ENCODE measurements at places on chromosomes 4 and X.

DNA sequence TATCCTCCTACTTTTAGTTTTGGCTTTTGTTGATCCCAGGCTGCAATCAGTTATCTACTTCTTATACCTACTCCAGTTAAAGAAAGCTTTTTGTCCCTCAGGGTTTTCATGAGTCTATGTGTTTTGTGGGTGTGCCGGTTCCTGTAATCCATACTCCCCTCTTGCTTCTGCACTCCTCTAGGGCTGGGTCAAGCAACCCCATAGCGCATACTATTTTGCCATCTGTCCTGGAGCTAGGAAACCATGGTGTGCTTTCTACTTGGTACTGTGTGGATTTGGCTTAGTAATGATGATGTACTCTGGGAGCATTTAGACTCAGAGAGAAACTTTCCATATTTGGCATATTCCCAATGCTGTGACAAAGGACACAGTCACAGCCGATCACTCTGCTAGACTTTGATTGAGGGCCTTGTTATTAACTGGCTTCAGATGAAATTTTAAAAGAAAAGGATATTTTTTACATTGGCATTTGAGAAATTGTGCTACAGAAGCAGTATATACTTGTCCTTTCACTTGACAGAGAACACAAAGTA is 86.1 kb upstream of the GRXCR1 start:
- DNase-seq, result no peak

DNA sequence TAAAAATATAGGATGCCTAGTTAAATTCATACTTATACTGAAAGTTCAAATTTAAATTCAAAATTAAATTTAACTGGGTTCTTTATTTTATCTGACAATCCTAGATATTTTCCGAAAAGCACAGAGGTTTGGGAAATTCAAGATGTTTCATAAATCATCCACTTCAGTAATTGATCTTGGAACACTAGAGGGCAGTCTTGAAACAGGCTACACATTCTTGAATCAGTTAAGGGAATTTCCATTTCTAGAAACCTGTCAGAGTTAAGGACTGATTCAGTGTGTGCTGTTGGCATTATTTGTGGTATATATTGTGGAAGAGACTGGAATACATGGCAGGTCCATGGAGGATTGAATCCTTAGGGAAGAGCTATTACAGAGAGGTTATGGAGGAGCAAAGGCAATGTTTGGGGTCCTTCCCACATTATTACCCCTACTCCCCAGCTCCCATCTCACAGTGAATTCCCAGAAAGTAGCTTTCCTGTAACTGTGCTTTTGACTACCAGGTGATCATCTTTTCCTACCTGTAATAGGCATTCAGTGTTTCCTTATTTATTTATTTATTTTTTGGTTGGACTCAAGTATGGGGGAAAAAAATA is 92.9 kb downstream of the EGF start:
- peak; percentile 34 for DNase-seq

DNA sequence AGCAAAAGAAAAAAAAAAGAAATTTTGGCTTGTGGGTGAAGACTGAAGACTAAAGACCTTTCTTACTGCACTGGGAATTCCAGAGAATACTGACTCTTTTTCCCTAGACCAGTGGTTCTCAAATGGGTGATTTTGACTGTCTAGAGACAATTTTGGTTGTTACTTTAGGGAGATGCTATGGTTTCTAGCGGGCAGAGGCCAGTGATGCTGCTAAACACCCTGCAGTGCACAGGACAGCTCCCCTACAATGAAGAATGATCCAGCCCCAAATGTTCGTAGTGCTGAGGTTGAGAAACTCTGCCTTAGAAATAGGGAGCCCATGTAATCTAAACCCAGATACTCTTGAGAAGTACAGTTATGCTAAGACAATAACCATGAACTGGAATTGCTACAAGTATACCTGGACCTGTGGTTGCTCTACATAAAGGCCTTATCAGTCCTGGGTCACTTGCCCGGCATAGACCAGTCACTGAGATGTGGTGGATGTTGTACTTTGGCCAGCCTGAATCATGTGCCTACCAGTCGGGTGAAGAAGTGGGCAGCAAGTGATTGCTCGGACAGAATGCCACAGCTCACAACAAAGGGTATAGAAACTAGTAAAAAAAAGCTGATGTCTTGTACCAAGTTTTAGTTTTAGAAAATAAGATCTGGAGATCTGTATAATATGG is 16.0 kb downstream of the ARHGAP10 start:
- no peak for DNase-seq

DNA sequence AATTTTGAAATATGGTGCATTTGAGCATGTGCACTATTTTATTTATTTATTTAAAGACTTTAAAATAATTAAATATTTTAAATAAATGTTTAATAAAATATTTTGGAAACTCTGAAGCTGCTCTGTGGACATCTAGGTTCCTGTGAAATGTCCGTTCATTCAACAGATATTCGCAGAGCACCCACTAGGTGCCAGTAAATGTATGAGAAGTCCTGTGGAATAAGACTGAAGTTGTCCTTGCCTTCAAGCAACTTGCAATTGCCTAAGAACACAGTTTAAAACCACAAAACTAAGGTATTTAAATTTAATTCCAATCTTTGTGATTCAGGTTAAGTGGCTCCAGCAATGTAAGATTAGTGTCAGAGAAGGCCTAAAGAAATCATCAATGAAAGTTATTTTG is 306.7 kb downstream of the GBA3 start:
- no peak for DNase-seq

DNA sequence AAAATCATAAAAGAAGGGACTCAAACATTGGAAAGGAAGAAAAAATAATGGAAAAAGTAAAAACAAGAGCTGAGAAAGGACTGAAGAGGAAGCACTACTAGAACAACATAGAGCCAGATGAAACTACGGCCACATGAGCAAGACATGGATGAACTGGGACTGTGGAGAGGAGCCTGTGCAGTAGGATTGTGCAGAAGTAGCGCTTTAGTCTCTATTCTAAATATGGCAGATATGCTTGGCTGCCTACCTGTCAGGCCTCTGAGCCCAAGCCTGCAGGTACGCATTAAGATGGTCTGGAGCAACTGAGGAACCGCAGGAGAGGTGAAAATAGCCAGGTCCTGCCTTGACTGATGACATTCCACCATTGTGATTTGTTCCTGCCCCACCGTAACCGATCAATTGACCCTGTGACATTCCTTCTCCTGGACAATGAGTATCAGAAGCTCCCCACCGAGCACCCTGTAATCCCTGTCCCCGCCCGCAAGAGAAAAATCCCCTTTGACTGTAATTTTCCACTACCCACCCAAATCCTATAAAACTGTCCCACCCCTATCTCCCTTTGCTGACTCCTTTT is 154.3 kb downstream of the CAMK2D start:
- DNase-seq, result no peak

DNA sequence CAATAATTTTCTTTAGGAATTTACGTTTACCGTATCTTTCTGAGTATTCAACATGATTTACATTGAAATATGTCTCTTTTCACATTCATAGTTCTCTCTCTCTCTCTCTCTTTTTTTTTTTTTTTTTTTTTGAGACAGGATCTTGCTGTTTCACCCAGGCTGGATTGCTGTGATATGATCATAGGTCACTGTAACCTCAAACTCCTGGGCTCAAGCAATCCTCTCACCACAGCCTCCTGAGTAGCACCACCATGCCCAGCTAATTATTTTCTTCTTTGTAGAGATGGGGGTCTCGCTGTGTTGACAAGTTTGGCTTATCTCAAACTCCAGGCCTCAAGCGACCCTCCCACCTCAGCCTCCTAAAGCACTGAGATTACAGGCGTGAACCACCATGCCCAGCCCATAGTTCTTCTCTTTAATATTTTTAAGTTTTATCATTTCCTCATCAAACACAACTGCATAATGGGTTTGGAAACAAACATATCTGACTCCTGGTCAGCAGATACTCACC is 9.8 kb downstream of the SRP72 start:
- DNase-seq, result no peak

DNA sequence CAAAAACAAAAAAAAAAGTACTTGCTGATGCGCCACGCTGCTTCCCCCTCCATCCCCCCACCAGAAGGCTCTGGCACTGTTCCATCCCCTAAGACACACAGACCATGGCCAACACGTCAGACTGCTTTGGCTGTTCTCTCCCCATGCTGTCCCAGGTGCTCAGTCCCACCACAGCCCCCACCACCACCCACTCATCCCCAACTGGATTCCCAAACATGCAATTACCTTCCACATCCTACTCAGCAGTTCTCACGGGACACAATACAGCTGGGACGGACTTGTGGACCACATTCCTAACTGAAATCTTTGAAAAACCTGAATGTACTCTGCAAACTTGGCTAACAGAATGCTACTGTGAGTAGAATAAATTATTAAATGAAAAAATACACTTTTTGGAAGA is 8.6 kb downstream of the FAT1 start:
- DNase-seq, result peak; percentile 7

- DNase-seq, result peak; percentile 54
Observed at GRCh38 chr4:27684610-27685011, 824.0 kb downstream of the STIM2 start.

DNA sequence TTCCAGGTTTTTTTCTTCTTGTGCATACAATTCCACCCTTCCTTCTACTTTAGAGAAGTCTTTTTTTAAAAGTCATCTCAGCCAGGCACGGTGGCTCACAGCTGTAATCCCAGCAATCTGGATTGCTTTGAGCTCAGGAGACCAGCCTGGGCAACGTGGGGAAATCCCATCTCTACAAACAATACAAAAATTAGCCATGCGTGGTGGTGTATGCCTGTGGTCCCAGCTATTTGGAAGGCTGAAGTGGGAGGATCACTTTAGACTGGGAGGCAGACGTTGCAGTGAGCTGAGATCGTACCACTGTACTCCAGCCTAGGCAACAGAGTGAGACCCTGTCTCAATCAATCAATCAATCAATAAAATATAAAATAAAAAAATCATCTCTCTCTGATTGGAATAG is 14.8 kb downstream of the ELOVL6 start:
- DNase-seq, result peak; percentile 39

- no peak for DNase-seq
Observed at GRCh38 chrX:155577682-155578081, 35.1 kb downstream of the TMLHE start.

DNA sequence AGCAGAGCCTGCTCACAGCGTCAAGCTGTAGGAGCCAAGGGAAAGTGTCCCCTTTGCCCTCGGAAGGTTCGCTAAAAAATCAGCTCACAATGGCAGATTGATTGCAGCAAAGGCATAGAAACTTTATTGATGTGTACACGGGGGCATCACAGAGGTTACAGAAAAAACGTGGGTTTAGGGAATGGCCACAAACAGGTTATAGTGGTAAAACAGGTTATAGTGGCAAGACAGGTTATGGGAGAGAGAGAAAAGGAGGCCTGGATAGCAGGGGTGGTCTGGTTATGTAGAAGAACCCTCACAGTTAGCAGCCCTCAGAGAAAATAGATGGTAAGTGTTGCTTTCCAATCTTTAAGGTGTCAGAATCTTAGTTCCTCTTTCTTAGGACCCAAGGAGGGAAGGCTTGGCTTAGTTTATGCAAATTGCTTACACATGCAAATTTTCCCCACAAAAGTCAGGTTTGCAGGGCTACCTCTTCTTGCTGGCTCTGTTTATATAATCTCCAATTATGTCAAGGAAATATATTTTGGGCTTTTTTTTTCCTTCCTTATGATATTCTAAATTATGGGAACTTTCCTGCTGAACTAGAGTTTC is 113.7 kb downstream of the BMP15 start:
- no peak for DNase-seq

GRCh38 chrX:120463241-120463640 is 5.9 kb downstream of the LAMP2 start:
- no peak for DNase-seq

GRCh38 chrX:153060095-153060445 is 3.8 kb downstream of the PNMA3 start:
- DNase-seq, result no peak

DNA sequence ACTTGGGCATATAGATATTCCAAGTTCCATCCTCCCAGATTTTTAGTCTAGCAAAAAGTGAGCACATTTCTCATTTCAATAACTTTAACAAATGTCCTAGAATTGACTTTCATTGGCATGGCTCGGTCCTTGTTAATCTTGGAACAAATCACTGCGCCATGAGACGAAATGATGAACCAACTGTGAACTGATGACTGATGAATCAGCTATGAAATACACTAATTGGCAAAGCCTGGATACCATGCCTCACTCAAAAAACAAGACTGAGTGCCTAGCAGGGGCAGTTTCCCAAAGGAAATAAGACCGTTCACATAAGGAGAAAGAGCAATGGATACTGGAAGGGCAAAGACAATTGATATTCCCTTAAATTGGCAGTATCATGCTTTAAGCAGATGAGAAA is 248.6 kb upstream of the VEGFC start:
- no peak for DNase-seq

- DNase-seq, result no peak
Observed at GRCh38 chr4:151227731-151228130, 49.2 kb upstream of the PRSS48 start.

- no peak for DNase-seq
Observed at GRCh38 chr4:150135134-150135772, 57.0 kb downstream of the DCLK2 start.

DNA sequence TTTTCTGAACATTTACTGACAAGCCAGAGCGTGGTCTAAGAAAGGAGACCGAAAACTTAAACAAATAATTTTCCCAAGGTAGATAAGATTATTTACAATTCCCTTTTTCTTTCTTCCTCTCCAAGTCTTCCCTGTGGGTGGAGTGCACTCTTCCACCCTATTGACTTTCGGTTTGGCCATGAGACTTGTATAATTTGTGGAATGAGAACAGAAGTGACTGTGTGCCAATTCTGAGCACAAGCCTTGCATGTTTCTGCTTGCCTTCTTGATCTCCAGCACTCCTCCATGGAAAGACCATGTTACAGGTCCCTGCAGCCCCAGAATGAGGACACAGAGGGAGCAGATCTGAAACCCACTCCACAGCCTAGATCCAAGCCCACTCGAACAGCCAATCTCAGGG is 150.0 kb upstream of the HPGD start:
- no peak for DNase-seq

GRCh38 chr4:176185051-176185450 is 10.3 kb downstream of the SPATA4 start:
- no peak for DNase-seq

GRCh38 chrX:67523002-67523681 is 20.7 kb upstream of the AR start:
- DNase-seq, result no peak

- DNase-seq, result no peak
Observed at GRCh38 chrX:73839152-73839551, 276.2 kb downstream of the CHIC1 start.

- no peak for DNase-seq
Observed at GRCh38 chr4:152925851-152926250, 10.3 kb upstream of the FHDC1 start.

- no peak for DNase-seq
Observed at GRCh38 chr4:168433571-168433970, 46.7 kb downstream of the DDX60L start.

DNA sequence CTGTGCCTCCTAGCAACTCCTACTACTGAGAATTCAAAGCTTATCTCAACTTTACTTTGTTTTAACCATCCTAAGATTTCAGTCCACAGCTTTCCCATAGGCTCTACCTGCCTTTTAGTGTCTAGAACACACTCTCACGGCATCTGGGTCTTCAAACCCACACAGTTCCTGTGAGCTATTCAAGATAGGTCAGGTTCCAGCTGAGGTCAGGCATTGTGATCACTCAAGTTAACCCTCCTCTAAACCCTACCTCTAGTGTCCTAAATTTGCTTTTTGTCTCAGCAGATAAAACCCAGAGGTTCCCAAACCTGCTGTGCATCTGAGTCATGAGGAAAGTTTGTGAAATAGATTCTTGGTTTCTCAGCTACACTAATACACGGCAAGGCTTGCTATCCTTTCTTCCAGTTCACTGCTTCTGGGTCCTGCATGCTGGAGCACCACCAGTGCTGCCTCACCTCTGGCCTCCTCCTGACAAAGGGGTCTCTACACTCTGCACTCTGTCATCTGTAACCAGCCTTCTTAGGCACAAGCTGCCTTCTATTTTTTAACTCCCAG is 324.6 kb upstream of the MAGEB2 start:
- DNase-seq, result no peak

Measured in NCI-H345 (cell line).